NCI-H2171 treated with DMSO at 0.1 percent for 48 hours (cell line): ENCODE measurements at places on chromosomes 16 and 17.

DNA sequence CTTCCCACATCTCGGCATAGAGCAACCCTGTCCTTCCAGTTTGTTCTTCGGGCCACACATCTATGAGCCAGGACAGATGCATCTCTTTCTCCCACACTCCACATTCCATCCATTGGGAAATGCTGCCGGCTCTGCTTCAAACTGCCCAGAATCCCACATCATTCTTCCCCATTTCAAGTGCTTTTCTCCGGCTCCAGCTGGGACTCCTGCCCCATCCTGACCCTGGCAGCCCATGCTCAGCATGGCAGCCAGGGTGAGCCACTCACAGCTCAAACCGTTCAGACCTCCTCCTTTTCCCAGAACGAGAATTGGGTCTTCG lies 132.8 kb upstream of the SDK2 start:
- no peak for DNase-seq

DNA sequence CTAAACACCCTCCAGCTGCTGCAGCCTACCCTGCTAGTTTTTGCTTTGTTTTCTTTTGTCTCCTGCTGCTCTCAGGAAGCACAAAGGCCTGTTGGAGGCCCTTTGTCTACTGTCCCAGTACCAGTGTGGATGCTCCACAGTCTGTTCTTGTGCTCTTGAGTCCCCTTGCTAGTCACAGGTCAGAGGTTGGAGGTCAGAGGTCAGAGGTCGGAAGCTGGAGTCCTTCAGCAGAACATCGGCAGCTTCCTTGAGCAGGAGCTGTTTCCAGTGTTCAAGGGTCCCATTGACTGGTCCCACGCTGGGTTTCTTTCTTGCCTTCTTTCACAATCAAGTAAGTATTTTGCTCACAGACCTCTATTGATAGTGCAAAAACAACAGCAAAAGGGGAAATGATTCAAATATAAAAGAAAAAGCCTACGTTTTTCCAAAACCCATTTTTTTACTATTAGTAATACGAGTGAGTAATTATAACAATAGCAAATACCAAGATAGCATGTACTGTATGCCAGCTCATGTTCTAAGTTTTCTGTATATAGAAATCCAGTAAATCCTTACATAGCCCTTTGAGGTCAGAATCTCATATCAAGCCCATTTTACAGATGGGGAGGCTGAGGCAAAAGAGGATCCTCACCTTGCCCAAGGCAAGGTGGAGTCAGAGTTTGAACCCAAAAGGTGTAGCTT lies 10.9 kb upstream of the IL34 start:
- no peak for DNase-seq

GRCh38 chr17:1108478-1108764 lies 71.4 kb downstream of the ABR start:
- DNase-seq, result no peak

GRCh38 chr17:65985571-65985970 lies 206.4 kb downstream of the CEP112 start:
- DNase-seq, result no peak

DNA sequence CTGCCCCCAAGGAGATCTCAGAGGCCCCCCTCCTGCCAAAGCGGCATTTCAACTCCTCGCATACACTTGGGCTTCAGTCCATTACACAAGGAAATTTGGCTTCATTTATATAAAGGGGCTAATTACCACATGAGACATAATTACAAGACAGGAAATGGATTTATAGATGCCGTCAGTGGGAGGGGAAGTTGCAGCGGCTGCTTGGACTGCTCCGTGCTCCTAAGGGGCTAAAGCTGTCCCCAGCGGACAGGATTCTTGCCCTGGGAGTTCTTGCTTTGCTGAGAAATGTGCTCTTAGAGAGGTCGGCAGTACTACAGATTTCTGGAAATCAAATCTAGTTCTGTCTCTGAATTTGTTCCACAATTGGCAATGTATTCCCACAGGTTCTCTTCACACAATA lies 57.2 kb upstream of the NLK start:
- DNase-seq, result no peak

- DNase-seq, result no peak
These were observed 67.0 kb downstream of the CENPV start for GRCh38 chr17:16286009-16286946.

DNA sequence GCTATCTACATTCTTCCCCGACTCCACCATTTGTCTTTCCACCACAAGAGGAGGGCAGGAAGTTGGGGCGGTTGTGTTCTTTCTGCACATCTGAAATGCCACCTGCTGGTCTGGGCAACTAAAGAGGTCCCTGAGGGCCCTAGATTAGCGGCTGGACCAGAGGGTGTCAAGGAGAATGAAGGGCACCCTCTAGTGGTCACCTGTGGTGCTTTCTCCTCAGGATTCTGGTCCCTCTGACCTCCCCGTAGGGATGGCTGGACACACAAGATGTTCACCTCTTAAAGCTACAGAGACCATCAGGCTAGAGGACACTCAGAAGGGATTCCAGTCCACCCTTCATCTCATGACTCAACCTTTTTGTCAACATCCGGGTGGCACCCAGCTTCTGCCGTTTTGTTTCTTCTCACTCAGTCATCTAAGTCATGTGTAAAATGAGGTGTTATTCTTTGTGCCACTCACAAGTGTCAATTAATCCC lies 2.9 kb upstream of the SCIMP start:
- DNase-seq, result no peak

- DNase-seq, result no peak
These were observed 97.0 kb upstream of the DNAH17 start for GRCh38 chr17:78674156-78674555.

DNA sequence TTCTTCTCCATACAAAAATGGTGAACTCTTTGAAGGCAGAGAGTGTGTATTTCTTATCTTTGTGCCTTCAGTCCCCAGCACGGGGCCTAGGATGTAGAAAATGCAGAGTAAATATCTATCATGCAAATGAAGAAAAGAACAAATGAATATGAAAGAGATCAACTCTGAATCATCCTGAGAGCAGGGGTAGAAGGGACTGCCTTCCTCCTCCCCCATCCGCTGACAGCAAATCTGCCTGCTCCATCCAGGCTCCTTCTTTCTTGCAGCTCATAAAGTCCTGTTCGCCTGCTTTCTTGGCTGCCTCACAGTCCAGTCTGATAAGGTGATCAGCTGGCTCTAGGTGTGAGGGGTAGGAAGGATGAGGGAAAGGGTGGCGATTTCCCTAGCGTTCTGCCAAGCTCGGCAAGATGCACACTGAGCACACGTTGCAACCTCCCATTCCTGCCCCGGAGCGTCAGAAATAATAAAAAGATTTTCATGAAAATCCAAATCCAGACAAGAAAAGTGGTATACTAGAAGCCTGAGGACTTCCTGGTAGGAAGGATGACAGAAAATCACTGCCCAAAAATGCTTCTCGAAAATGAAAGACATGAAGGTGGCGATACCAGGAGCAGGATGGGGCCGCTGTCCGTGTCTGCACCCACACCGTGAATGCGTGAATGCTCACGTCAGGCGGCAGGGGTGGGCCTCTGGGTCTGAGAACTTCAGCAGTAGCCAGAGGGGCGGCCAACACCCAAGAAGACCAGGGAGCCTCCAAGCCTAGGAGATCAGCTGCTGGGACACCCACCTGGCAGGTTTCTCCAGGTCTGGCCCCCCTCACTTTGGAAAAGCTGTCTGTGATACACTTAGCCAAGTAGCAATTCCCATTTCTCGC lies 67.1 kb downstream of the VPS53 start:
- DNase-seq, result no peak

GRCh38 chr16:1398351-1398750 lies 16.2 kb downstream of the UNKL start:
- no peak for DNase-seq

DNA sequence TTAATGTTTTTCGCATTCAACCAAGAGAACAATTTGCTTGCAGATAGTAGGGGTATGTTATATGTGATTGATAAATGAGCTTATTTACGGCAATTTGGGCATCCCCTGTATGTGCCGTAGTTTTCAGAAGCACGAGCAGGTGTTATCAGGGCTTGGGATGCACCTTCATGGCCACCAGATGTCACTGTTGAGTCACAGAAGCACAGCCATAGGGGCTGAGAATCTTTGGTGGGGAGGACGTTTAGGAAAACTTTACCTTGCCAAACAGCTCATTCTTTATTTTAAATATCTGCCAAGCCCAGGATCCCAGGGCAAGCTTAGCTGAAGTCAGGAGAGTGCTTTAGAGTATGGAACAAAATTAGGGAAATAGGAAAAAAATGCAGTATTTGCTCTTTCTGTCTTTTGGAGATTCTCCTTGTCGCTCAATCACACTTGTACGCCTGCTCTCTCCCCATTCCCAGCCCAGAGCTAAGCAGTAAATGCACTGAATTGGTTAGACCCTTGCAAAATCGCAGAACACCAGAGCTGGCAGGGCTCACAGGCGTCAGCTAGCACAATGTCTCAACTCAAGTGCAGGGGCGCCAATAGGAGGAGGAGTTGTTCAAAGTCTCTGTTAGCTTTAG lies 93.6 kb upstream of the MPHOSPH6 start:
- peak; percentile 51 for DNase-seq

DNA sequence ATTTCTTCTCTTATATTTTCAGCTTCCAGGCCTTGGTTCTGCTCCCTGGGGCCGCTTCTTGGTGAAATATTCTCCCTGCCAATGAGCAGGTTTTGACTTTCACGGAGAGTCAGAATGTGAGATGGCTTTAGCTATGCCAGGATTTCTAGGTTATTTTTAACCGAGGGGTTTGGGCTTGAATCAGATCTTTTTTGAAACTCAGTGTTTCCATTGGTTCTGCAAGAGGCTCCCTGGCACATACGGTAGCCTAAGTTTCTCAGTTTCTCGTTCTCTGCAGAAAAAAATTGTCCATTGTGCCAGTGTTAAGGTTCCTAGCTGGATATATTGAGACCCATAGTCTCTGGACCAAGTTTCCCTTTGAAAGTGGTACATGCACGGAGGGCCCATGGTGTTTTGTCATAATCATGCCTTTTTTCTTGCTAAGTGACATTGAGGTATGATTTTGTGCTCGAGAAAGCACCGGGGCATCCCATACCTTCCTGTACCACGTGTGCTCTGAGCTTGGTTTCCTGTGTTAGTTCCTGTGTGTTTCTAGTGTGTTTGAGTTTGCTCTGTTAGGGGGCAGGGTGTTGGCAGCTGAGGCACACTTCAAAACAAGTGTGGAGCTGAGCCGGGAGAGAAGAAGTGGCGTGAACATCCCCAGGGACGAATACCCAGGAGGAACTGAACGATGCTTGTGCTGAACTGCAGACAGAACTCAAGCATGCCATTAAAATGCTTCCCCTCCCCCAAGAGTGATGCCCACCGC lies 127.2 kb downstream of the HS3ST3B1 start:
- DNase-seq, result no peak

DNA sequence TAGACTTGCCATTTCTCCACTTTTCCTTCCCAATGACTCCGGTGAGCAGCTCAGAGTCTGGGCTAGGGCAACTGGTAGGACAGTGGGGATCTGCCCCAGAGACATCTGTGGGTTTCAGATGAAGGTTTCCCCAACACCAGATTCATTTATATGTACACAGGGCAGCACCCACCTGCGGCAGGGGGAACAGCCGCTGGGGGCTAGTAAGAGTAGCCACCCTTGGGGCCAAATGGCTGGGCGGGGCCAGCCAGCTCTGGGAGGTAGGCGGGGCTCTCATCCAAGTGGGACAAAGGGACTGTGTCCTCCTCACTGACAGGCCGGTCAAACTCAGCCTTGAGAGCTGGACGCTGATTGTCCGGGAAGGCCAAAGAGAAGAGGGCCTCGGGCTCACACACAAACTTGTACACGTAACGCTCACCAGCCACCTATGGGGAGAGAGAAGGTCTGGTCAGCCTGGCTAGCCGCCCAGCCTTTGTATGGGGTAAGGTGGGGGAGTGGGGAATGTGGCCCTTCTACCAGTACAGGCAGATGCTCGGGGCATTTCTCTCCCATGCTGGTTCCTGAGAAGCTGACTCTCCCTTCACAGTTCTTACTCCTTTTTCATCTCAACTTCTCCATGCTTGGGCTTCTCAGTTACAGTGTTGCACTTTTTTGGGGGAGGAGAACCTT lies 17.7 kb downstream of the ETV4 start:
- DNase-seq, result no peak

DNA sequence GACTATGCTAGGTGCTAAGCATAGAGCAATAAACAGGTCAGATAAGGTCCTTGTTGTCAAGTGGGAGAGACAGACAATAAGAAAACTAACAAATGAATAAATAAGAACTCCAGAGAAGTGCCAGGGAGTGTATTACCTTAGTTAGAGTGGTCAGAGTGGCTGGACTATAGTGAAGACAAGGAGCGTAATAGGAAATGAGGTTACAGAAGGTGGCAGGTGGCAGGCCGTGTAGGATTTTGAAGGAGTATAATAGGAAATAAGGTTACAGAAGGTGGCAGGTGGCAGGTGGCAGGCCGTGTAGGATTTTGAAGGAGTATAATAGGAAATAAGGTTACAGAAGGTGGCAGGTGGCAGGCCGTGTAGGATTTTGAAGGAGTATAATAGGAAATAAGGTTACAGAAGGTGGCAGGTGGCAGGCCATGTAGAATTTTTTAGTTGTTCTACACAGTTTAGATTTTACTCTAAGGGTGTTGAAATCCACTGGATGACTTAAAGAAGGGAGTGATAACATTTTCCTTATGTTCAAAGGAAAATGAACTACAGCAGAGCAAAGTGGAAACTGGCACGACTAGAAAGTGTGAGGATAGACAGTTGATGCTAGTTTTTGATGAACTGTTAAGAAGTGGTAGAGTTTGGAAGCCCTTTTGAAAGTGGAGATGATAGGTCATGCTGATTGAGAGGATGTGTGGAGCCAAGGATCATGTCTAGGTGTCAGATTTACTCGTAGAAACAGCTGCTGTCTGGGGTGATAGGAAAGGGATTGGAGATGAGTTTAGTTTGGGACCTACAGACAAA lies 3.6 kb upstream of the KRTAP3-1 start:
- no peak for DNase-seq

DNA sequence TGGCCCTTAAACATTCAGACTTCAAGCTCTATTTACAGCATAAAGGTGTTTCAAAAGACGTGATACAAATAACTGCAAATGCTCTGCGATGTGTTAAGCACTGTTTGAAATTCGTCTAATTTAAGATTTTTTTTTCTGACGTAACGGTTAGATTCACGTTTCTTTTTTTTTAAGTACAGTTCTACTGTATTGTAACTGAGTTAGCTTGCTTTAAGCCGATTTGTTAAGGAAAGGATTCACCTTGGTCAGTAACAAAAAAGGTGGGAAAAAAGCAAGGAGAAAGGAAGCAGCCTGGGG lies 681 bp upstream of the MAPT start:
- DNase-seq, result peak; percentile 68

GRCh38 chr16:82796047-82796446 lies 169.3 kb downstream of the CDH13 start:
- no peak for DNase-seq

- DNase-seq, result no peak
These were observed 47.0 kb upstream of the FBXO47 start for GRCh38 chr17:39014044-39014794.

GRCh38 chr16:30369091-30369937 lies 980 bp downstream of the TBC1D10B start:
- no peak for DNase-seq

GRCh38 chr16:65111306-65111705 lies 10.6 kb downstream of the CDH11 start:
- no peak for DNase-seq
